ENCODE measurements at places on chromosomes 12 and 14.

GRCh38 chr14:92986254-92987147 is 63.6 kb downstream of the CHGA start:
- peak; percentile 37 for DNase-seq

DNA sequence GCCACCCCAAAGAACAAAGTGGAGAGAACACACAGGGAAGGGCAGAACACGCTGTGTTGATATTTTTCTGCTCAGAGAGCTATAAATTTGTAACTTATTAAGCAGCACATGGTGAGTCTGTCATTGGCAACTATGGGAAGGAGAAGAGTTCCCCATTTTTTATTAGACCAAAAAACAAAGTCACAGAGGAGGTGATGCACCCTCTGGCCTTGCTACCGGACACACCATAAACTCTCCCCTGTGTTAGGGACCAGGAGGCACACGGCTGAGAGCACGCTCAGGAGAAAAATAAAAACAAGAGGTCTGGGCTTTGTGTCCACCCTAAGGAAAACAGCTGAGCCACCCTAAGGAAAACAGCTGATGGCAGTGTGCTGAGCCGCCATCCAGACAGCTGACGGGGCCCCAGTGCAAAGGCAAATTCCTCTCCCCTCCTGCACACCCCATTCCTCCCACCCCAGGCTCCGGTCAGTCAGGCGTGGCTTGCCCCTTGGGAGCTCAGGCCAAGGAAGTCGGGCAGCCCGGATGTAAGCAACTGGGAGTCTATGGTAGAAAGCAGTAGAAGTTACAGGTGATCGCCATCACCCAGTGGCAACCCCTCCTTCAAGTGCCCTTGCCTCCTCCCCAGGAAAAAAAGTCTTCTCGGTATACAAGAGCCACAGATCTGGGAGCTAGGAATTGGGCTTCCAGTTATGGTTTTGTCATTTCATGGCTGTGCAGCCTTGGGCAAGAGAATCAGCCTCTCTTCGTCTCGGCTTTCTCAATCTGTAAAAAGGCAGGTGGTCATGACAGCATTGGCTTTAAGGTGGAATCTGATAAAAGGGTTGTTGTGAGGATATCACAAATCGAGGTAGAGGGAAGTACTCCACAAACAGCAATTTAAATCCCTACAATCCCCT is 2.4 kb downstream of the PXN start:
- no peak for DNase-seq

- DNase-seq: no peak
Observed at GRCh38 chr14:105137481-105138020, 31.0 kb downstream of the JAG2 start.

DNA sequence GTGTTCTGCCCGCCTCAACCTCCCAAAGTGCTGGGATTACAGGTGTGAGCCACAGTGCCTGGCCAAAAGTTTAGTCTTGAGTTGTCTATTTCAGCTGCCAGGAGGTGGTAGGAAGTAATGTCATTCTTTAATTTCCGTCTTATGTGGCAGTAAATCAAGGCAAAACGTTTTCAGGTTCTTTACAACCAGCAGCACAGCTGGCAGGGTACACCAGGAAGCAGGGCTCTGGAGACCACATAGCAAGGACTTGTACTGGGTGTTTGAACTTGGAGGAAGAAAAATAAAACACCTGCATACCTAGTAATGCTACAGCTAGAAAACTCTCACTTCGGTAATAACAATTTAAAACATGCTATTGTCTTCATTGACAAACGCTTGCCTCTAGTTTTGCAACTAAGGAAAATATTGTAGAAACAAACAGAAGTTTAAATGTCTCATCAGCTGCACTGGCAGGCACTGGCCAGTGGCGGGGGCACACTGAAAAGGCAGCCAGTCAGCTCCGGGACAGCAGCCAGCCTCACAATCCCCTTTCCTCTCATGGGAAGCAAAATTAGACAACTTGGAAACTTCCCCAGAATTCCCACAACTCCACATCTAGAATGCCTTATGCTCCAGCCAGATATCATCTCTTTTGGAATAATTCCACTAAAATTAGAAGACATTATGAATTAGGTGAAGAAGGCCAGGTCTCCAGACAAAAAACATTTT is 72.2 kb downstream of the CLIP1 start:
- DNase-seq: no peak

- DNase-seq: no peak
Observed at GRCh38 chr14:99581374-99581773, 22.6 kb downstream of the CCDC85C start.

- no peak for DNase-seq
Observed at GRCh38 chr12:132522592-132523380, 32.8 kb downstream of the FBRSL1 start.

DNA sequence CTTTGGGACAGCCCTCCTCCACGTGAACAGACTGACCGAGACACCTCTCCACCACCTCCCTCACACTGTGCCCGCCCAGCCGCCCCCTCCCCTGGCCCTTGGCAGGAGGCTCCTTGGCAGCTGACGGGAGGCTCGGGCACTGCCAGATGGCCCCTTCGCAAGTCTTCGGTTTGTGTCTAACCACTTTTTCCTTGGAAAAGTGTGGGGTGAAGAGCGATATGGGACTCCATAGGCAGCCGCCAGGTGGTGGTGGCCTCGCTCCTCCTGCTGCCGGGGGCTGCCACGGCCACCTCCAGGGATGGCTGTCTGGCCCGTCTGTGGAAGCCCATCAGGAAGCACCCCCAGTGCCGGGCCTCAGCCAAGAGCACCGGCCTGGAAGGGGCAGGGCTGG is 58.7 kb downstream of the LRCOL1 start:
- no peak for DNase-seq

- no peak for DNase-seq
Observed at GRCh38 chr12:42935090-42935489, 345.5 kb upstream of the PRICKLE1 start.

GRCh38 chr14:50736932-50737419 is 68.9 kb upstream of the SAV1 start:
- DNase-seq: no peak

GRCh38 chr12:7439579-7440505 is 4.1 kb downstream of the CD163L1 start:
- DNase-seq: no peak

GRCh38 chr14:105123064-105123665 is 45.4 kb downstream of the JAG2 start:
- DNase-seq: no peak

DNA sequence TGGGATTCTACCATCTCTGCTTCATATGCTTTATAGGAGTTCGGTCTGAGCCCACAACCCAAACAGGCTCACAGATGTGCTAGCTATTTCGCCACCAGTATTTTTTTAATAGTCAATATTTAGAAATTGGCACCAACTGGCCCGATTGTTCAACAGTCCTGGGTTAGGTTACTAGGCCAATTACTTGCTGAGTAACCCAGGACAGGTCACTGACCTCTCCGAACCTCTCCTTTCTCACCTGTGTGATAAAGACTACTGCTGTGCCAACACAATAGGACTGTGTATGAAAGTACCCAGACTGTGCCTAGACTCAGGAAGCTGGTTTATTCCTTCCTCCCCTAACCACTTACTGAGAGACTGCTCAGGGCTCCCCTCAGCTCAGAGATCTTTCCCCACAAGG is 8.3 kb downstream of the BDKRB2 start:
- no peak for DNase-seq

DNA sequence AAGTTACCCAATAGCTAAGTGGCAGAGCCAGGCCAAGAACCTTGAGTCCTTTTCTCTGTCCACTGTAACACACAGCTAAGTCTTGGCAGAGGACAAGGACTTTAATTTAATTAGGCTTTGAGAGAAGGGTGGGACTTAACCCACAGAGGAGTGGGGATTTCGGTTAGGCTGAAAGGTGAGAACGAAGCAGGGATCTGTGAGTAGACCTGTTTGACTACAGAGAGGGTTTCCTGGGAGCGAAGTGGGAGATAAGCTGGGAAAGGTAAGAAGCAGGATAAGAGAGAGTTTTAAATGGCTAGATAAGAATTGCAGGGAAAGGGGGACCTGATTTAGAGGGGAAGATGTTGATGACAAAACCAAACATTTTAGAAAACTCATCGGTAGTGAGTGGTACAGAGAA is 2.0 kb upstream of the PPFIBP1 start:
- DNase-seq: no peak

DNA sequence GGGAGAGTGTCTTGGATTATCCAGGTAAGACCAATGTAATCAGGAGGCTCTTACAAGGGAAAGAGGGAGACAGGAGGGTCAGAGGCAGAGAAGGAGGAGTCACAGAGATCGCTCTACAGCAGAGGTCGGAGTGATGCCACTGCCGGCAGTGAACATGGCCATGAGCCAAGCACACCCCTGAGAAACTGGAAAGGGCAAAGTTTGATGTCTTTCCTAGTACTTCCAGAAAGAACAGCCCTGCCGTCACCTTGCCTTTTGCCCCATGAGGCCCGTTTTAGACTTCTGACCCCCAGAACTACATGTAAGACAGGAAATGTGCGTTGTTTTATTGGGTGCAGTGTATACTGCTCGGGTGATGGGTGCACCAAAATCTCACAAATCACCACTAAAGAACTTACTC is 133.7 kb downstream of the CALM1 start:
- DNase-seq: no peak

DNA sequence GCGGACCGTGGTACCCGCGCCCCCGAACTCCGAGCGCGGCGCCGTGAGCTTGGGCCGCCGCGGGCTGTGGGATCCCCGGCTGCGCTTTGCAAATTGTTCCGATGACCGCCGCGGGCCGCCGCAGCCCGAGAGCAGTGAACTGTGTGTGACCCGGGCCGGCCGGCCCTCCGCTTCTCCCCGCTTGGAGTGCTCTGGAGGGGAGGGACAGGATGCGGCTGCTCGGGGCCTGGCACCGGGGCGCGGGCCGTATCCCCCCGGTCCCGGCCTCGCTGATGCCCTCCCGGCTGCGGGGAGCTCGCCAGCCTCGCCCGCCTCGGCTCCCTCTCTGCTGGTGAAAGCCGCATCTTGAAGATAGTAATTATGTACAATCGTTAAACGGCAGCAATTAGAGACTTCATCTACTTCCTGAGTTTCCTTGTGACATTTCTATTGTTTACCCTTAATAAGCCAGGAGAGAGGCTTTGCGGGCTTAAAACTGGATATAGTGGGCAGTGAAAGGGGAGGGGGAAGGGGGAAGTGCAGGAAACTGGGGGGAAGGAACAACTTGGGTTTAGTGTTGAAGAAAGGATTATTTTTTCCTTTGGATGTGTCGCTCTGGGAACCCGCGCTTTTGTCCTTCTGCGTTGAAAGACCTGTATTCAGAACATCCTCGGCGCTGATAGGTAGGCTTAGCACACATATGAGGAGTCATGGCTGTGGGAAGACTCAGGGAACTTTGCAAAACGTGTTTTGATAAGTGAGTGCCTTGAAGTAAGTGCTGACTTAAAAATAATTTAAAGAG is 1.2 kb downstream of the PELI2 start:
- no peak for DNase-seq

- DNase-seq: no peak
Observed at GRCh38 chr12:2094597-2094996, 41.8 kb downstream of the CACNA1C start.

- DNase-seq: no peak
Observed at GRCh38 chr12:129258781-129259318, 405.6 kb downstream of the GLT1D1 start.

DNA sequence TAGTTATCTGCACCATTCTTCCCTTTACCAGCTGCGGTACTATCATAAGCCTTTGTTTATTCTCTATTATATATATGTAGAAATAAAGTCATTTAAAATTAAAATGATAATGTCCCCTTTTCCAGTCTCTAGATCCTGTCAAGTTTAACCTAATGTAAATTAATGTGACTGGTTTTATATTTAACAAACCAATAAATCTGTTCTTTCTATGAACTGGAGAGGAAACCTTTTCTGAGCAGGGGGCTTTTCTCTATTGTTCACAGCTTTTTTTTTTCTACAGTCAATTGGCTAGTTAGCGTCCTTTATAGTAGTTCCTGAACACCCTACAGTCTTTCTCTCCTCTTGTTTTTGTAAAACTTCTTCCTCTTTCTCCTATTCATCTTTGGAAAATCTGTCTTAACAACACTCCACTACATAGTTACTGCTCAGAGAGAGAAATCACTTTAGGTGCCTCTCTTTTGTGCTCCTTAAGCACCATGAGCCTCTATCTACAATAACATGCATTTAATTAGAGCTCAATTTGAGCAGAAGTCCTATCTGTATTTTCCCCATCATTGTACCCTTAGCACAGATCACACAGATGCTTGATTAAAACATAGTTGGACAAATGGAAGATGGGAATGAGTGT is 332.6 kb upstream of the SYT1 start:
- no peak for DNase-seq

DNA sequence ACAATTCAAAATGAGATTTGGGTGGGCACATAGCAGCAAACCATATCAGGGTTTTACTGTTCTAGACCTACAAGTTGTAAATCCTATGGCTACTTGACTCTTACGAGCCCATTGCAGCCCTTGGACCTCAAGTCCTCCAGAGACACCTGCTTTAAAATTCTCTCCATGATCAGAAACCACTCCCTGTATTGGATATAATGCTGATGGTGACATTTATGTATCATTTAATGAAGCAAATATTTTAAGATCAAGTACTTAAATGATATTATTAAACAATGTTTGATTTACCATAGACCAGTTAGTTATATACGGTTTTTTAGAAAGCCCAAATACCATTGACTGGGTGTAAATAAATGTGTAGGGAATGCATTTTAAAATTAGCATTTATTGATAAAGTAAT is 24.2 kb downstream of the AMDHD1 start:
- no peak for DNase-seq

- no peak for DNase-seq
Observed at GRCh38 chr14:28946267-28946666, 179.7 kb downstream of the FOXG1 start.

- no peak for DNase-seq
Observed at GRCh38 chr14:23645812-23646647, 9.9 kb downstream of the DHRS2 start.

DNA sequence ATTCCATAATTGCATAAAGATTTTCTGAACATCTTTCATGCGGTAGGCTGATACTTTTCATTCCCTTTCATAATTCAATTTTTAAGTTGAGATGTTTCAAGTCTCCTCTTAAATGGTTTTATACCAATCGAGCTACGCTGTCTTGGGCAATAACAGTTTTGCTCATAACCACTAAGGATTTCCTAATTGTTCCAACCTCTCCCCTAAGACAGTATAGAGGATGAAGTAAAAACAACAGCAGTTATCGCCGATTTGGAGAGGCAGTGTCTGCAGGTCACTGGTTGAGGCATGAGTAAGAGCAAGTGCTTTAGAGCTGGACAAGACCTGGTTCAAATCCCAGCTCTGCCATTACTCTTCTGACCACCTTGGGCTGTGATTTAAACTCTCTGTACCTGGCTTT is 6.9 kb upstream of the MED13L start:
- no peak for DNase-seq

DNA sequence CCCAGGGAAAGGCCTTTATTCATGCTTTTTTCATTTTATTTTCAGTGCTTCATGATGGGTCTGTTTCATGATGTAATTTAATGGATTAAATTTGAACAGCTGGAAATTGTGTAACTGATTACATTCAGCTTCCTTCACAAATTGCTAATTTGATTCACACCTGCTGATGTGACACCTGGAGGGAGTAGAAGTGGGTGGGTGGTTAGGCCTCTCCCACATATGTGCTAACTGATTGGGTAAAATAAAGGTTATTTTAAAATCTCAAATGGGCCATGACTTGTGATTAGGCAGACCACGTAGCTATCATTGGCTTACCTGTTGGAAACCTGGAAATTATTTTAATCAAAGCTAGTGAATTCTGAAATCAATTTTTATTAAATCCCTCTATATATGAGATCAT is 142.1 kb downstream of the GXYLT1 start:
- no peak for DNase-seq

- DNase-seq: no peak
Observed at GRCh38 chr12:48977290-48978281, 536 bp upstream of the WNT1 start.

GRCh38 chr12:46915836-46916235 is 90.0 kb upstream of the SLC38A4 start:
- DNase-seq: no peak

Data from HTR-8/SVneo (cell line).